ENCODE measurements at places on chromosomes 11 and 22.
A peak's percentile ranks its signal among the peaks of the same experiment; 100 is the strongest.

- DNase-seq = no peak
Measured at GRCh38 chr11:22733475-22734248, 67.3 kb downstream of the GAS2 start.

DNA sequence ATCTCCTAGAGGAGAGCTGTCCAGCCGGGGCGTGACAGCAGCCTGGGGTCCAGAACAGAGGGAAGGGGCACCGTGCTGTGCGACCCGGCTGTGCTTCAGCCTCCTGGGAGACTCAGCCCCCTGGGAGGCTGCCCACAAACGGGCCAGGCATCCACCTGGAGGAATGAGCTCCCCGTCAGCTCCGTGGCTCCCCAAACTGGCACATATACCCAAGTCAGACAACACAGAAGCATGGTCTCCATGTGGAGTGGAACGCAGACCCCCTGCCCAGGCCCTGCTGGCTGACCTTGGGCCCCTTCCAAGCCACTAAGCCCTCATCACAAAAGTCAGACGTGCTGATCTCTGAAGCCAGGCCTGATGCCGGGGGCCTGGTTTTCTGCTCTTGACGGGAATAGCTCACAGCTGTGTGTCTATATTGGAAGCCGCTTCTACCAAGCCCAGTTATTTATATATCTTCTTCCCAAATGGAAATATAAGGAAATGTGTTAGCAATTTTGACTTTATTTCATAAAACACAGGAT, 91.7 kb downstream of the BRD1 start:
- no peak for DNase-seq

GRCh38 chr22:46747646-46748045, 9.6 kb upstream of the CERK start:
- DNase-seq = no peak

DNA sequence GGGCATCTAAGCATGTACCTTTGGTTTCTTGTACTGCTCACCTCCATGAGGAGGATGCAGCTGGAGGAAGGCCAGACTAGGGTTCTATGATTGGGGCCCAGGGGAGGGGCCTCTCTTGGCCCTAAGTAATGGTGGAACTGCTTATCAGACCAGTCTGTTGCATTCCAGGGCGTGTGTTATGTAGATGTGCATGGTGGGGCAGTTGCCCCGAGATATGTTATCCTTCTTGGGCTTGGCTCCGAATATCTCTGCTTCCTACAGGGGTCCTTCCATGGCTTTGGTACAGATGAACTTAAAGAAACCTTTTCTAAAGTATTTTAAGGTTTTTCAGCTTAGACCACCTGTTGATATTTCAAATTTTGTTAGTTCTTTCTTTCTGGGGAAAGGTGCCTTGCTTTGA, 126.0 kb downstream of the SWAP70 start:
- DNase-seq = no peak

DNA sequence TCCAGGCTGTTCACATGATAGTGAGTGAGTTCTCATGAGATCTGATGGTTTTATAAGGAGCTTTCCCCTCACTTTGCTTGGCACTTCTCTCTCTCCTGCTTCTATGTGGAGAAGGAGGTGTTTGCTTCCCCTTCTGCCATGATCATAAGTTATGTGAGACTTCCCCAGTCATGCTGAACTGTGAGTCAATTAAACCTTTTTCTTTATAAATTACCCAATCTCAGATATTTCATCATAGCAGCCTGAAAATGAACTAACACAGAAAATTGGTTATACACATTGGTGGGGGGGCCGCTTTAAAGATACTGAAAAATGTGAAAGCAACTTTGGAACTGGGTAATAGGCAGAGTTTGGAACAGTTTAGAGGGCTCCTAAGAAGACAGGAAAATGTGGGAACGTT, 741.1 kb upstream of the LUZP2 start:
- no peak for DNase-seq

DNA sequence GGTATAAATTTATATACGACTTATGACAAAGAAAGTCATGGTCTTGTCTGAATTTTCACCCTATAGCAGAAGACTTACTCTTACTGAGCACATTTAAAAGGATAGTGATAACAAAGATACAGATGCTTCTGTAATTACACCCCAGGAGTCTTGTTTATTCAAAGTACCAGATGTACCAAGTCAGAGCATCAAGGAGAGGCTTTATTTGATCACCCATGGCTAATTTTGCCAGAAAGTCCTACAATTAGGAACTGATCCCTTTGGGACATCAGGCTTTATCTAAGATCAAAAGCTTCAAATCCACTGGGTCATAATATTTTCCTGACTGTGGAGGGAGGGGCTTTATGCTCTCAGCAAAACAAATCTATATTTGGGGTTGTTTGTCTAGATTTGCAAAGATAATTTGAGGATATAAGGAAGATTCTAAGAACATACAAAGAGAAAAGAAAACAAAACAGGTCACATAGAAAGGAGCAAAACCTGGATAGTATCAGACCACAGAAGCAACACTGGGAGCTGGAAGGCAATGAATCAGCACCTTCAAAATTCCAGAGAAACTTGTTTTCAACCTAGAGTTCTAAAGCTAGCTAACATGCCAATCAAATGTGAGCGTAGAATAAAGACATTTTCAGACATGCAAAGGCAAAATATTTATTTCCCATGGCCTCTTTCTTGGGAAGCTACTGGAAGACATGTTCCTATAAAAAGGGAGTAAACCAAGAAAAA, 124.8 kb upstream of the CSNK2A3 start:
- DNase-seq = no peak

DNA sequence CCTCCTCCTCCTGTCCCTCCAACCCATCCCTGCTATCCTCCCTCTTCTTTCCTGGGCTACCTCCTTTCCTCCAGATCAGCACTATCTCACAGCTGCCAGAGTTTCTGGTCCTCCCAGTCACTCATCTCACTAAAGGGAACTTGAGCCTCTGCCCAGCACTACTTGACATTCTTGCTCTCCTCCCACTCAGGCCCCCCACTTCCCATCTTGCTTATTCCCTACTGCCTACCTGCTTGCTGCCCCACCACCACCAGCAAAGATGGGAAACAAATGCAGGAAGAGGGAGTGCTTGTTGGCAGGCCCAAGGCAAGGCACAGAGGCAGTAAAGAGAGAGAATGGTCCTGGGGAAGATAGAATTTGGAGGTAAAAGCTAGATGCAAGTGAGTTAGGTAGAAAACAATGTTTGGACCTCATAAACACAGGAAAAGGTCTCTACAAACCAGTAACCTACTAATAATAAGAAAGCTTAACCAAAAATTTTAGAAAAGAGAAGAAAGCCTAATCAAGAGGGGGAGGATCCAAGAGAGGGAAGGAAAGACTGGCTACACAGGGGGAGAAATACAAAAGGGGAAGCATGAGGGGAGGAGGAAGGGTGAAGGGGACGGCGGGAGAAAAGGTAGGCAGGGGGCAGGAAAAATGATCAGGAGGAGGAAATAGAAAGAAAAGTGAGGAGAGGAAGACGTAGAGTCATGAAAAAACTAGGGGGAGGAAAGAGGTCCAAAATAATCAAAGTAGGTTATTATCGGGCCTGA, 63.6 kb downstream of the PAK1 start:
- no peak for DNase-seq

DNA sequence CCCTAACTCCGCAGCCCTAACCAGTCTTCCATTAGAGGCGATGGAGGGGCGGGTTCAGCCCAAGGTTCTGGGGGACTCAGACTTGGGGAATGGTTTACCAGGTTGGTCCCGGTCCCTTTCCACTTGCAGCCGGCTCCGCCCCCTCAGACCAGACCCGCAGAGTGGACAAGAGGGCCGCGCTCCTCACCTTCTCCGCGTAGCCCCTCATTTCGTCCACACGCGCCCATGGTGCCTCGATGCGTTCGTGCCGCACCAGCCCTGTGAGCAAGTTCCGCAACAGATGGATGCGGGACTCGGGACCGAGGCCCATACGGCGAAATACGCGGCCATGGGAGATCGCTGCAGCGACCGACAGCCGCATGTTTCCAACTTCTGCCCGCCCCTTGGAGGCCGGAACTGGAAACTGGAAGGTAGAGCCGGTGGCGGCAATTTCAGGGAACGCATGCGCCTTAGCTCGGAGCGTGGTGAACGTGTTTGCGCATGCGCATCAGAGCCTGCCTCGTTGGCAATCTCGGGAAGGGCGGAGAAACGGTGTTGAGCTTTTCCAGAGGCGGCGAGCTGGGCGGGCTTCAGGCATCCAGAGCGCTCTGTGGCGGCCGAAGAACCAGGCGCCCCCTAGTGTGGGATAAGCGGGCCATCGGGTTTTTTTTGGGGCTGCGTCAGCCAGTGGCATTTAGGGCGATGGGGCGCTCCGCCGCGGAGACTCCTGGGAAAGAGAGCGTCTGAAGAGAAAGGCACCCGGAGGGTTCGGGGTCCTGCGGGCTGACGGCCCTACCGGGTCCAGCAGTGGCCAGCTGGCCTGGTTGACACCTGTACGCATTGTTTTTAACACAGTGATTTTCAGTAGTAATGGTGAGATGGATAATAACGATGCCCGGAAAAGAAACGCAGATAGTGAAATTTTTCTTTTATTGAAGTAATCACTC, at the start of gene MRPL17:
Gene MRPL17, minus strand, starts transcription at position 405 of the 926 bp plus-strand sequence. Its CDS starts 44 bp downstream, at position 361.
- peak; percentile 99 for DNase-seq

- DNase-seq = no peak
Measured at GRCh38 chr11:130650456-130651030, 202.1 kb downstream of the ADAMTS15 start.

DNA sequence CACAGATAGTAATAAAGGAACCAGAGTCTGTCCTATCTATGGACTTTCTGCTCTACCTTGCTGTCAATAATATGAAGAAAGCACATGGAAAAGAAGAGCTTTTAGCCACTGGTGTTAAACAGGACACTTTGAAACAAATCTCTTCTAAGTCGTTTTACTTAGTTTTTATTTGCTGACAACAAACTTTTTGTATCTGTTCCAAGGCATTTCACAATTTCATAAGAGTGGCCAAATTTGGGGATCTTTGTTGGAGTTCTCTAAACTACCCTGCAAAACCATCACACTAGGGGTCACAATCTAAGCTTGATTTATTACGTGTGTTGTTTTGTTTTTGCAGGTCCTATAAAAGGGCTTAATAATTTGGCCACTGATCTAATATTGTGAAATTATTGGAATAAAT, 54.4 kb downstream of the BBOX1 start:
- no peak for DNase-seq

- DNase-seq = no peak
Measured at GRCh38 chr11:17686231-17686980, 33.0 kb upstream of the MYOD1 start.

DNA sequence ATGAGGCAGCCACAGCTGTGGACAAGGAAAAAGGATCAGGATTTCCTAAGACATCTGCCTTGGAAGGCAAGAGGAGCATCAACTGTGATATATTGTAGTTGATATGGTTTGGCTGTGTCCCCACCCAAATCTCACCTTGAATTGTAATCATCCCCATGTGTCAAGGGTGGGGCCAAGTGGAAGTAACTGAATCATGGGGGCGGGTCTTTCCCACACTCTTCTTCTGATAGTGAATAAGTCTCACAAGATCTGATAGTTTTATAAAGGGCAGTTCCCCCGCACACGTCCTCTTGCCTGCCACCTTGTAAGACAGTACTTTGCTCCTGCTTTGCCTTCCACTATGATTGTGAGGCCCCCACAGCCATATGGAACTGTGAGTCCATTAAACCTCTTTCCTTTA, 10.2 kb downstream of the RIC8A start:
- no peak for DNase-seq

DNA sequence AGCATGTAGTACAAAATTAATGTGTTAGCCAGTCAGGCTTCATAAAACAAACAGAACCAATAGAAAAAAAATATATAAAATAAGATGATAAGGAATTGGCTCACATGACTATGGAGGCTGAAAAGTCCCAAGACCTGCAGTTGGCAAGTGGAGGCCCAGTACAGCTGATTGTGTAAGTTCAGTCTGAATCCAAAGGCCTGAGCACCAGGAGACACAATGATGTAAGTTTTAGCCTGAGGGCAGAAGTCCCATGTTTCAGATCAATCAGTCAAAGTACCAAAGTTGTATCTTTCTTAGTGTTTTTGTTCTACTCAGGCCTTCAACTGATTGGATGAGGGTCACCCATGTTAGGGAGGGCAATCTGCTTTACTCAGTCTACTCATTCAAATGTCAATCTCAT, 14.3 kb upstream of the OR10D3 start:
- no peak for DNase-seq

GRCh38 chr11:62461740-62462507, 43.1 kb downstream of the SCGB1A1 start:
- peak; percentile 38 for DNase-seq

DNA sequence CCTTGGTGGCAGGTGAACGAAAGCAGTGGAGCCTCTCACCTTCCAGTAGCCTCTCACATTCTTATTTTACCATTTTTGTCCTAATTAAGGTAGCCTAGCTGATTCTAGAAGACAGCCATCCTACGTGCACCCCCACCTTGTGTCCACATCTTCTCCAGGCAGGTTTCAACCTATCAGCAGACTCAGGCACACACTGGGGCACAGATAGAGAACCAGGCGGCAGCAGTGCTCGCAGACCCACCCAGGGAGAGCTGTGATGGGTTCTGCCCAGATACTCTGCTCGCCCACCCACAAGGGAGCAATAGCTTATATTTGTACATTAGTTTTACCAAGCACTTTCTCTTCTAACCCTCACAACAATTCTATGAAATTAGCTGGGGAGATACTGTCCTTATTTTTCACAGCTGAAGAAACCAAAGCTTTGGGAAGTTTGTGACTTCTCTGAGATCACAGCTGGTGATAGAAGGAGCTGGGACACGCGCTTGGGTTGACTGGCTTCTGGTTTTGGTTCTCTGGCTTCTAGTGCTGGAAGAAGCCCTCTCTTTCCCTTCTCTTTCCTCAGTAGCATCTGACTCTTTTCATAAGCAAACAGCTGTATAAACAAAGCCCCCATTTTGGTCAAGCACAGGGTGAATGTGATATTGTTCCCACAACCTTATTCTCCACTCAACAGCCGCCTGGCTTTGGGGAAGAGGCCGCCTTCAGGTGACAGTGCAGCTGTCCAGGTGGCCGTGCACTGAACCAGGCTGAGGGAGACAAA, 36.9 kb downstream of the PPP2R1B start:
- peak; percentile 70 for DNase-seq

GRCh38 chr11:115391160-115391559, 113.1 kb downstream of the CADM1 start:
- DNase-seq = no peak

- no peak for DNase-seq
Measured at GRCh38 chr11:954392-955153, 28.9 kb downstream of the AP2A2 start.

DNA sequence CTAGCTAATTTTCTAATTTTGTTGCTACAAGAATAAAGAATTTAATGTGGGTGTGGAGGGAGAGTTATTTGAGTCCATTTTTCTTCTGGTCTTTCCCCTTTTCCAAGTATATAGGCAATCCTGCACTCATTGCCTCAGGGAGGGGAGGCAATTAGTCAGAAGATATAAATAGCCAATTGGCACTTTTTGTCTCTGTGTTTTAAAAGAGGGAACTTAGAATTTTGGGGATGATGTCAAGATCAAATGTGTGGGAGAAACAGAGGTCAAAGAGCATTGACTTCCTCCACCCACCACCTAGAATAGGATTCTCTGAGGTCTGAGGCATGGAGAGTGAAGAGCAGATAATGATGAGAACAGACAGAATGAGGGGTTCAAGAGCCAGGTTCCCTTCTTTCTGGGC, 120.3 kb upstream of the ZC3H12C start:
- no peak for DNase-seq

- peak; percentile 15 for DNase-seq
Measured at GRCh38 chr11:26286472-26287066, 45.4 kb upstream of the ANO3 start.

GRCh38 chr11:111870886-111871692, at the start of gene ALG9:
TSS of gene ALG9 (minus strand) at chr11:111871581. CDS start at chr11:111871482, 99 bp downstream.
- peak; percentile 73 for DNase-seq

GRCh38 chr22:36528341-36528740, 625 bp downstream of the EIF3D start:
- DNase-seq = no peak

GRCh38 chr22:37242395-37242918, 1.6 kb downstream of the RAC2 start:
- DNase-seq = no peak
